ENCODE measurements at places on chromosomes 6 and 20.
A peak's percentile ranks its signal among the peaks of the same experiment; 100 is the strongest.

GRCh38 chr6:98782772-98783171 lies 51.6 kb upstream of the POU3F2 start:
- DNase-seq: no peak

GRCh38 chr20:32753731-32754130 lies 8.5 kb upstream of the DNMT3B start:
- DNase-seq: no peak

DNA sequence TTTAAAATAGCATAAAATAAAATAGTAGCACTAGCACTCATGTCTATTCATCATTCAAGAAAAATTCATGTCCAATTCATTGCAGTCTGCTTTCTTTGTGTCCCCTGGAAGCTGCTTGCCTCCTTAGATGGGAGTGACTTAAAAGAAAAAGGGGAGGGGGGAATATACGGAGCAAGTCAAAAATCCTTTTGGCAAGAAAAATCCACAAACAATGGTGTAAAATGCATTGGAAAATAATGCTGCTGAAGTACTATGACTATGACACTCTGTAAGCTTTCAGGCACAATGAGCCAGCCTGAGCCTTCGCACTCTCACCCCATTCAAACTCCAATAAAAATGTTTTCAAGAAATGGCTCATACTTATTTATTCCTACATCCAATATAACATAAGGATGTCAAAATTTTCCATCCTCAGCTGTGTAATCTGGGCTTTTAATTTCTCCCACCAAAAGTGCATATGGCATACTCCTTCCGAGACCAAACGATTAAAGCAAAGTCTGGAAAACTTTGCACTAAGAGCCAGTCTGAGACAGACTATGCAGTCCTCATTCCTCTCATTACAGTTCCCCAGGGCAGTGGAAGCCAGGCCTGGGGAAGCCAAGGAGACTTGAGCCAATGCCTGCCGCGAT lies 790 bp downstream of the NEDD9 start:
- no peak for DNase-seq

GRCh38 chr20:41308290-41308711 lies 9.2 kb downstream of the ZHX3 start:
- no peak for DNase-seq

GRCh38 chr20:24478584-24478983 lies 9.2 kb downstream of the SYNDIG1 start:
- DNase-seq: no peak

GRCh38 chr6:90712114-90712513 lies 125.2 kb upstream of the MAP3K7 start:
- DNase-seq: no peak

DNA sequence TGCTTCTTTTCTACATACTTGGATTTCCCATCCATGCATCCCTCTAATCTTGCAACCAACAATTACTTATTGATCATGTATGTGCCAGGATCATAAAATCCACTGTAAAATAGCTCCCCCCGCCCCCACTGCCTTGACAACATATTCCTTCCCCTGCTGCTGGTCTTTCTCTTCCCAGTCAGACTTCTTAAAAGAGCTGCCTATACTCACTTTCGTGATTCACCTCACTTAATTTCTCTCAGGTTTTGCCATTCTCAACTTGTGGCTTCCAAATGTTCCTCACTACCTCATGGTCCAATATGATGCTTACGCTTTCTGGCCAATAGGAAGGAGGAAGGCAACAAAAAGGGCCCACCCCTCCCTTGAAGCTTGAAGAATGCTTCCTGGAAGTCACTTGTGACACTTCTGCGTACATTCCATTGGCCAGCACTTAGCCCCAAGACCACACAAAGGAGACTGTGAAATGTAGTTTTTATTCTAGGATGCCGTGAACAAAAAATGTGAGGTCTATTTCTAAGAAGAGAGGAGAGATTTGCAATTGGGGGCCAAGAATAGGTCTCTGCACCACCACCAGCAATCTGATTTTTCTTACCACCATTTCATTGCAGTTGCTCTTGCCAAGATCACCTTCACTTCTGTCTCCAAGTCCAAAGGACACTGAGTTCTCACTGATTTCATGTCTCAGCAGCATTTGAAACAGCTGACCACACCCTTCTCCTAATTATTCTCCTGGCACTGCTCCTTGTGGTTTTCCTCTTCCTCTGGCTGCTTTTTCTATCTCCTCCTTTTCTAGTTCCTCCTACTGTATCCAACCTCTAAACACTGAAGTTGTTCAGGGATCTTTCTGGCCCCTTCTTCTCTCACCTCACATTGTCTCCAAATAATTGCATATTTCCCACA lies 30.8 kb downstream of the CD164 start:
- no peak for DNase-seq

DNA sequence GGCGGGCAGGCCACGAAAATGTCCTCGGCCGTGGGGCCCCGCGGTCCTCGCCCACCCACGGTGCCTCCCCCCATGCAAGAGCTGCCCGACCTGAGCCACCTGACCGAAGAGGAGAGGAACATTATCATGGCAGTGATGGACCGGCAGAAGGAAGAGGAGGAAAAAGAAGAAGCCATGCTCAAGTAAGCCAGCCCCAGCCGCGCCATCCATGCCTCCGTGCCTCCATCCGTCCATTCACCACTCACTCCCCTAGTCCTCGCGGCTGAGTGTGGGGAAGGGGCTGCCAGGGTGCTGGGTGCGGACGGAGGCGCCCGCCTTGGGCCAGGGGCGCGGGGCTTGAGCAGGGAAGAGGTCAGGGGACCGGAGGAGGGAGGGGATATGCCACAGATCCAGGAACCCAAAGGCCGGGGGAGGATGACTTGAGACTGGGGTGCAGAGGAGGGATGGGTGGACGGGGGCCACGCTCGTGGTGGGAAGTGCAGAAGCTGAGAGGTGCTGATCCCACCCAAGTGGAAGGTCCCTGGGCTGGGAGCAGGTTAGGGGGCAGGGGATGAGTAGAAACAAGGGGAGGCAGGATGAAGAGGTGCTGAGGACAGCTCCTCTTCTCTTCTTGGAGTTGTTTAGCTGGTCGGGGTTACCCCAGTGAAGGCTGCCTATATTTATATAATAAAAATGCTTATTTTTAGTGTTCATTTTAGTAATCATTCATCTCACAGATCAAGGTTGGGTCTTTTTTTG lies 825 bp downstream of the RIMS1 start:
- no peak for DNase-seq

GRCh38 chr6:22670605-22671004 lies 101.2 kb downstream of the HDGFL1 start:
- no peak for DNase-seq

DNA sequence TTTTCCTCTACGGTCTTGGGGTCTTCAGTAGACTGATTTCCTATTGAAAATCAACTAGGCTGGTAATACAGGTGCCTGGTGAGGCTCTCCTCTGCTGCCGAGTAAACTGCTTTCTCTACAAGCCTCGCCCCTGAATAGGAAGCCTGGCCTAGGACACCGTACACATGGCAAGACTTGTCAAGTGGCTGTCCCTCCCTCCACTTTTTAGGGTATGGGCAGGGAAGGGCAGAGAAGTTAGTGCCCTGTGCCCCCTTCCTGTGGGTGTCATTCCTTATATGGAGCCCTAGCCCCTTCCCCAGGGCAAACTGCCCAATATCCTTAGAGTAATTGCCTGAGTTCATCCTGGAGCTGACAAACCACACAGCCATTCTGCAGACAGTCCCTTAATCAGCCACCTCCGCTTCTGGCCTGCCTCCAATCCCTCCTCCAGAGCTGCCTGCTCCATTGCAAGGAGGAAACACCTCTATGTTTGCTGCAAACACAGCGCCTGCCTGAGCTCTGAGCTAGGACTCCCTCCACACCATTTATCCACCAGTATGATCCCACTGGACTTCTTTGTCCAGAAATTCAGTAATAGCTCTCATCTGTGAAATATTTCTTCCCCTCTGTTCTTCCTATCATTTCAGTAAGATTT lies 93.1 kb downstream of the CHD6 start:
- DNase-seq: peak; percentile 88

DNA sequence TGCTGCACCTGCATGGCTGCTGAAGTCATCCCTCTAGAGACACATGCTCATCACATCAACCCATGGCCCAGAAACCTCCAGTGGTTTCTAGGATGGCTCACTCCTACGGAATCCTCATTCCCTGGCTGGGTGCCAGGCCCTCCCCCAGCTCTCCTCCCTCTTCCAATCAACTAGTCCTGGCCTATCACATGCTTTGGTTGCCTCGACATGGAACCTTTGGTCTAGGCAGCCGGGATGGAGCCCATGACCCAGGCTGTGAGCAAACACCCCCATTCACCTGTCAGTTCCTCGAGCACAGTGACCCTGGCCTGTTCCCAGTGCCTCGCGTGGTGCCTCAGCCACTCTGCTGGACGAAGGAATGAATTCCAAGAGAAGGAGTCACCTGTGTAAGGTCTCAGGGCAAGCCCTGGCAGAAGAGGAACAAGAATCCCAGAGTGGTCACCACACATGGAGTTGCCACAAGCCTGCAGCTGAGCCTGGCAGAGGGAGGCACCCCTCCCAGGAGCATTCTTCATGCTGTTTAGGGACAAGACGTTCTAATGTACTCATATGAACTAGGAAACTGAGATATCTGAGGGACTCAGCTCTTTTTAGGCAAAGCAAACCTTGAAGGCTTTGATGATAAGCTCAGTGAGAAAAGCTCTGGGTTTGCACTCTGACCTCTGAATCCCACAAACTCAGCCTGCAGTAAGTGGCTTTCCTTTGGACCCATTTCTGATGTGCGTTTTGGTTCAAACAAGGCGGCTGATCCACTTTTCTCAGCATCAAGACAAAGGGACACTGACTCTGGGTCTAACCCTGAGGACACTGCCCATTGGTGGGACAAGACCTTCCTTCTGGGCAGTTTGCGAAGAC lies 40.2 kb downstream of the PPP1R3G start:
- no peak for DNase-seq

- no peak for DNase-seq
Measured at GRCh38 chr6:1593286-1593957, 16.3 kb upstream of the FOXC1 start.

- DNase-seq: no peak
Measured at GRCh38 chr6:112215488-112216284, 38.7 kb downstream of the LAMA4 start.

DNA sequence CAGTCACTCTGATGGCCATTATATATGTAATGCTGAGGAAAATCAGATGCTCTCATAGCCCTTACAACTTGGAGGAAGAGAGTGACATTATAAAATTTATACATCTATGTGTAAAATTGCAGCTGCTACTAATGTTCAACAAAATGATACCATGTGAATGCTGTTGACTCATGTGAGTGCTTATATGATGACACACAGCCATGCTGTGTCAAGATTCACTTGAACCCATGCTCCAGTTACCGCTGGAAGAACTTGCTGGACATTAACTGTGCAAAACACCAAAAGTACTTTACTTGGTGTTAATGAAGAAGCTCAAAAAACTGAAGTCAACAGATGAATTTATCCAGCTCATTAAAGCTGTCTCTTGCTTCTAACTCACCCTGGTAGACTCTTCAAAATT lies 318.9 kb upstream of the PLCB4 start:
- DNase-seq: no peak

- no peak for DNase-seq
Measured at GRCh38 chr20:44035924-44036323, 121.3 kb downstream of the TOX2 start.

GRCh38 chr6:5132731-5133130 lies 47.6 kb downstream of the PPP1R3G start:
- no peak for DNase-seq

- no peak for DNase-seq
Measured at GRCh38 chr20:43151901-43152300, 37.8 kb downstream of the PTPRT start.

GRCh38 chr6:154602296-154602695 lies 91.8 kb upstream of the CNKSR3 start:
- no peak for DNase-seq

- peak; percentile 86 for DNase-seq
Measured at GRCh38 chr6:22886650-22887581, 317.6 kb downstream of the HDGFL1 start.

DNA sequence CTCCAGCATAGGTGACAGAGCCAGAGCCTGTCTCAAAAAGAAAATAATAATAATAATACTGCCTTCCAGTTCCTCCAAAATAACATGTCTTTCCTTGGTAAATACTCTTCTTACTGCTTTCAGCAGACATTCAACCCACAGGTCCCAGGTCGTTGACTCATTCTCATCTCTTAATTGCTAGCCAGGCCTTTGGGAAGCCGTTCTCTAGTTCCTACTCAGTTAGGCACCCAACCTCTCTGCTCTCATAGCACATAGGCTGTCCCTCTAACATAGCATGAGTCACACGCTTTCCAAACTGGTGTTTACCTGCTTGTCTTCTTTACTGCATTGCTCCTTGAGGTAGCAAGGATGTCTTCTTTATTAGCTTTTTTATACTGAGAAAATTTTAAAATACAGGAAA lies 98.8 kb downstream of the LAMA2 start:
- DNase-seq: no peak

DNA sequence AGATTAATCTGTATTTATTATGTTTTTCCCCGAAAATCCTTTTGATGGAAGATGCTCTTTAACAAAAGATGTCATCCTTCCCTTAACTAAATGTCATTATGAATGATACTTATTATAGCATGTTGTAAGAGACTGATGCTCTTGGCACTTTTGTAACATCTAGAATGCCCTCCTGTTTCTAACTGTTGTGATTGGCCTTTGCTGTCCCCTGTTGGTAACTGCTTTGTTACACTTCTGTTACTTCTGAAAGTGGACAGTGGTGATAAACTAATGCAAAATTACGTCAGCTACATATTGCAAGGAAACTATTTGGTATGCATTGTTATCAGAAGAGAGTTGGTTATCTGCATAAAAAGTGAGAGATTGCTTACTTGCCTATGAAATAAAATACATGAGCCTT lies 5.8 kb downstream of the TTK start:
- no peak for DNase-seq

DNA sequence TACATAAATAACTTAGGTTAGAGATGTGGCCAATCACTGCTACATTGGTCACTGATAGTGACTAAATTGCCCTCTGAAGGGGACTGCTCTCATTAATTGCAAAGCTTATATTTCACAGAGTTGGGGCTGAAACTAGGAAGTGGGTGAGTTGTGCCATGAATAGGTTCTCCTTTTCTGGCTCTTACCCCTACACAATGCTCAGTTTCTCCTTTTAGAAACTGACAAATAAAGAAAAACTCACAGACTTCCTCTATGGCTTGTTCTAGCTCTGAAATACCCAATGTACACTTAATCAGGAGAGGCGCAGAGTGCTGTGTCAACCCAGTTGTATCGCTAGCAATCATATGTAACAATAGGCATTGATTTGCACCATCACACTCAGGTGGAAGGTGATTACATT lies 41.2 kb upstream of the PROKR2 start:
- no peak for DNase-seq

GRCh38 chr6:159829526-159829925 lies 29.4 kb downstream of the PNLDC1 start:
- no peak for DNase-seq

- peak; percentile 22 for DNase-seq
Measured at GRCh38 chr6:148509800-148510581, 167.4 kb downstream of the SASH1 start.

All from NCI-H2081 (cell line).